Uterus (tissue), 4 donors: ENCODE measurements at places on chromosomes 2 and 18.
A peak's percentile ranks its signal among the peaks of the same experiment; 100 is the strongest.

DNA sequence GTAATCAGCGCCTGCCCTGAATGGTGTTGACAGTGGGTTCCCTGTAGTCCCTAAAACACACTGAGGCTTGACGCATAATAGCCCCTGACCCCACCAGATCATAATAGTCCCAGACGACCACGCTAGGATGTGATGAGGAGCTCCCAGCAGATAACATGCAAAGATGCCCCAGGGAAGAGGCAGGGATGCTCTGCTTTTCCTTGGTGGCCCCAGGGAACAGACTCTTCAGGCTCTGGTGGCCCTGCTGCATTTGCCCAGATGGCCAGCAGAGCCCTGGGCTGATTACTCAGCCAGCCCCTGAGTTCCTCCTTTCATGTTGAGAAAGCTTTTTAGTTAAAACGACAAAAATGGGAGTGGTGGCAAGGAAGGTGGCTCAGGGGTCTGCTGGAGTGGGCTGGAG is 5.9 kb upstream of the NCKAP5 start:
- no peak for DNase-seq

- no peak for DNase-seq
Observed at GRCh38 chr2:109645412-109646184, 31.4 kb downstream of the SOWAHC start.

- no peak for DNase-seq
Observed at GRCh38 chr18:74148543-74149070, 284 bp downstream of the TIMM21 start.

- peak; percentile 80 for DNase-seq
Observed at GRCh38 chr2:41963661-41964525, 83.9 kb upstream of the PKDCC start.

DNA sequence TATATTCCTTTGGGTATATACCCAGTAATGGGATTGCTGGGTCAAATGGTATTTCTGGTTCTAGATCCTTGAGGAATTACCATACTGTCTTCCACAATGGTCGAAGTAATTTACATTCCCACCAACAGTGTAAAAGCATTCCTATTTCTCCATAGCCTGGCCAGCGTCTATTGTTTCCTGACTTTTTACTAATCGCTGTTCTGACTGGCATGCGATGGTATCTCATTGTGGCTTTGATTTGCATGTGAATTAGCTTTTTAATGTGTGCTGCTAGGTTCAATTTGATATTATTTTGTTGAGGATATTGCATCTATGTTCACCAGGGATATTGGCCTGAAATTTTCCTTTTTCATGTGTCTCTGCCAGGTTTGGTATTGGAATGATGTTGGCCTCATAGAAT is 67.4 kb upstream of the VRK2 start:
- DNase-seq: no peak

- no peak for DNase-seq
Observed at GRCh38 chr2:59884166-59884565, 669.3 kb downstream of the BCL11A start.

DNA sequence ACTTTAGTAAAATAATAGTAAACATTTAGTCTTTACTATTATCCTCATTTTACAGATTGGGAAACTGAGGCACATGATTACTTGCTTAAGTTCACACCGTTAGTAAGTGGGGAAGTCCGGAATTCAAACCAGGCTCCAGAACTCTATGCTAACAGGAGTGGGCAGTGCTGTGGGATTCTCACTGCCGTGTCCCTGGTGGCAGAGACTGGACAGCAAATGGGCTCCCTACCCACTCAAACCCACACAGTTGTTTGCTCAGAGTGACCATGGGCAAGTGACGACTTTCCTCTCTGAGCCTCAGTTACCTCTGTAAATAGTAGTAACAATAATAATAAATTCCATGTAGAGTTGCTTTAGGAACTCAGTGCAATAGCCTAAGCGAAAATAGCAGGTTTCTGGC is 24.0 kb downstream of the MAIP1 start:
- DNase-seq: no peak
